ENCODE measurements at places on chromosomes 11 and 22.
A peak's percentile ranks its signal among the peaks of the same experiment; 100 is the strongest.

GRCh38 chr11:78100676-78101472 is 21.2 kb upstream of the NDUFC2 start:
- DNase-seq, result no peak

DNA sequence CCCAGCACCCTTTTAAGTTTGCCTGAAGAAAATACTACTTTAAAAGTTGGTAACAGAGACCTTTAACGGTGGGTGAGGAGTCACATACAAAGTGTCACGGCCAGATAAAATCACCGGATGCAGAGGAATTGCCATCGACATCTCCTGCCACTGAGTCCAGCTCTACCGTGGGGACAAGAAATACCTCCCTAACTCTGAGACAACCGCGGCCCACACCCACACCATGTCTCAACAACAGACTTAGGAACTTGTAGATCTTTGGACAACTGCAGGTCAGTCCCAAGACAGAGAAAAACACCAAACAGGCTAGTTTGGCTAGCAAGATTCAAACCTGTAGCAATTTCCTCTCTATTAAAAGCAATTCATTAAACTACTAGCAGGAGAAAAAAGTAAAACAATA is 669 bp downstream of the ETS1 start:
- no peak for DNase-seq

- no peak for DNase-seq
Observed at GRCh38 chr11:78722786-78723185, 148.1 kb upstream of the NARS2 start.

DNA sequence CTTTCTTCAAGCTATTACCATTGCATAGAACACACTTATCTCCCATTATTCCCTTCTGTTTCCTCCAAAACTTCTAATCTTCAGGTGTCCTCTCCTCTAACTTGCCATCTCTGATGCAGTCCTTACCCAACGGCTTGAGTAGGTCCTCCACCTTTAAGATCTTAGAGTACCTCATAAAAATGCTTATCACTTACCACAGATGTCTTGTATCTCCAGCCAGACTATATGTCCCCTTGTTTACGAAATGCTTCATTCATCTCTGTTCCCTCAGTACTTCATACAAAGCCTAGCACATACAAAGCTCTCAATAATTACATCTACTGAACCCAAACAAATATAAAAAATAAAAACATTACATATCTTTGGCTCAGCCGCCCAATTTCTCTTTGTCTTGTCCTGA is 49.2 kb downstream of the PAK1 start:
- no peak for DNase-seq

GRCh38 chr11:127275774-127276173 is 275.2 kb upstream of the KIRREL3 start:
- DNase-seq, result no peak

- DNase-seq, result no peak
Observed at GRCh38 chr11:131686836-131687235, 316.4 kb downstream of the NTM start.

GRCh38 chr22:38860283-38861169 is 11.5 kb downstream of the CBX6 start:
- DNase-seq, result no peak

DNA sequence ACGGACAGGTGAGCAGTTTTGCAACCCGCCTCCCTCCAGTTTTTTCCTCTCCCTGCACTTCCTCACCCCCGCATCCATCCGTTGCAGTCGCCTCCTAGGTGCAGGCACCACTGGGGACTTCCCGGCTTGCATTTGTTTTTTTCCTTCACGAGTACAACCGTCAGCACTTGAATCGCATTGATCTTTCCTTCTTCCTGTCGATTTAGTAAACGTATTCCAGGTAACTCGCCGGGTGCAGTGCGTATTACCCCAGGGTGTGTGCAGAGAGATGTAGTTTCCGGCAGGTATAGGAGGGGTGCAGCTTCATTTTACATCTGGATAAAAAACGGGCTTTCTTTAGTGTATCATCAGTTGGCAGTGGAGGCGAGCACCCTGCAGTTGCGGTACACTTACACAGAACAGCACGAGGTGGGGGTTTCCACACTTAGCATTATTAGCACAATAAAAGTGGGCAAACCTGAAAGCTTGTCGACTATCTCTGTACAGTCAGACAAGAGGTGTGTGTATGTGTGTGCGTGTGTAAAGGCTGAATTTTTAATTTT is at the start of gene SORL1-AS1:
Gene SORL1-AS1, minus strand, starts transcription at position 359 of the 542 bp plus-strand sequence.
- DNase-seq, result peak; percentile 58

- DNase-seq, result no peak
Observed at GRCh38 chr11:102306817-102307726, 10.2 kb upstream of the BIRC3 start.

DNA sequence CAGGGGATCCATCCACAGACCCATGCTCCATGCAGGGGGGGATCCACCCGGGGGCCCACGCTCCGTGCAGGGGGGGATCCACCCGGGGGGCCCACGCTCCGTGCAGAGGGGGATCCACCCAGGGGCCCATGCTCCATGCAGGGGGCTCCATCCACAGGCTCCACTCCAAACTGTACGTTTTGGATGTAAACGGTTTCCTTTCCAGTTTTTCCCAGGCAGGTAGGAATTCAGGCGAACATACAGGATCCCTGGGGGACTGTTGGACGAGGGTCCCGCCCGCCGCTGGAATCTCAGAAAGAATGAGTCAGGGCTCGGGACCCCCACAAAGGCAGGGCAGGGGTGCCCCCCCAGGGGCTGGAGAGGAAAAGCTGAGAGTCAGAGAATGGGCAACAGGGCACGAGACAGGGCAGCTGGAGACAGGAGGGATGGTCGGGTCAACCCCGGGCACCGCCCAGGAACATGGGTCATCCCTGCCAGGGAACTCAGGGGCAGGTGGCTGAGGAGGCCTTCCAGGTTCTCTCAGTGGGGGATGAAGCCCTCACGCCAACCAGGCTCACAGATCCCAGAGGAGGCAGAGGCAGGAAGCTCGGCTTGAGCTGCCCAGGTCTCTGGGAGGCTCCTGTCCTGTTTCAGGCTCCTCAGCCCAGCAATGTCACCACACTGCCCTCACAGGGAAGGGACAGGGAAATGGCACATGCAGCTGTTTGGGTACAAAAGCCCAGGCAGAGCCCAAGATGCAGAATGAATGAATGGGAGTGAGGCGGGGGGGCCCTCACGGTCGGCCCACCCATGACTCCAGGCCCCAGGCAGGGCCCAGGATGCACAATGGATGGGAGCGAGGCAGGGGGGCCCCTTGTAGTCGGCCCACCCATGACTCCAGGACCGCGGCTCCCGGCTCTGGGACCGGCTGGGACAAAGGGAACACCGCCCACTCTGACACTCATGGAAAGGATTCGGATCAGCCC is 200.2 kb downstream of the BRD1 start:
- no peak for DNase-seq

DNA sequence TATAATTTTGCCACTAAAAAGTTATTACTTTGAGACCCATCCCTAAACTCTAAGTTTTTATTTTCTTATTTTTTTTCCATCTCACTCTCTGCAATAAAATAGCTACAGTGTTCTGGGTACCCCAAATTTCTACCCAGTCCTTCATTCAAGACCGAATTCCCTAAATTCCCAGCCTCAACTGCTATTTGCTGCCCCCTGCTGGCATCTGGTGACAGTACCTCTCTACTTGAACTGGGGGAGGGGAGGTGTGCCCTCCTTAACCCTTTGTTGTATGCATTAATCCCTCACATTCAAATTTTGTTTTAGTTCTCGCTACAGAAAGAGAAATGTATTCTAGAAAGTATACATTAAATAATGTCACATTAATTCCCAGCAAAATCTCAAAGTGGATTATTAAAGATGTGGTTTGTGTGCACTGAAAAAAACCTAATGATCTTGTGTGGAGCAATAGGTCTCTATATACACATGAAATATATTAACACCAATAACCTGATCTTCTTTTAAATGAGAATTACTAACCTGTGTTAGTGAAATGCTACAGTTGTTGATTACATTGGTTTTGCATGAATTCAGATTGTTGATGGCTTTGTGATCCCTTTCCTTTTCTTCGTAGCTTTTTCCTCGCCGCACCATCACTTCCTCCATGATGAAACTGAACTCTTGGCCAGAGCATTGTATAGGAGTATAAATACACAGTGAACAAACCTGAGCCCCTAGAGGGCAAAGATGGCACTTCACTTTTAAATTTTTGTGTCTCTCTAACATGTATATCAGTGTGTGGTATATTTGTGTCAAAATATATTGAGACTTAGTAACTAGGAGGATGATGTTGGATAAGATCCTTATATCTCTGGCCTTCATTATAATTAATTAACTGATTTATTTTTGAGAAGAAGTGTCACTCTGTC is 590.0 kb downstream of the METTL15 start:
- DNase-seq, result no peak

- DNase-seq, result no peak
Observed at GRCh38 chr22:33866511-33866910, 53.8 kb downstream of the LARGE1 start.

DNA sequence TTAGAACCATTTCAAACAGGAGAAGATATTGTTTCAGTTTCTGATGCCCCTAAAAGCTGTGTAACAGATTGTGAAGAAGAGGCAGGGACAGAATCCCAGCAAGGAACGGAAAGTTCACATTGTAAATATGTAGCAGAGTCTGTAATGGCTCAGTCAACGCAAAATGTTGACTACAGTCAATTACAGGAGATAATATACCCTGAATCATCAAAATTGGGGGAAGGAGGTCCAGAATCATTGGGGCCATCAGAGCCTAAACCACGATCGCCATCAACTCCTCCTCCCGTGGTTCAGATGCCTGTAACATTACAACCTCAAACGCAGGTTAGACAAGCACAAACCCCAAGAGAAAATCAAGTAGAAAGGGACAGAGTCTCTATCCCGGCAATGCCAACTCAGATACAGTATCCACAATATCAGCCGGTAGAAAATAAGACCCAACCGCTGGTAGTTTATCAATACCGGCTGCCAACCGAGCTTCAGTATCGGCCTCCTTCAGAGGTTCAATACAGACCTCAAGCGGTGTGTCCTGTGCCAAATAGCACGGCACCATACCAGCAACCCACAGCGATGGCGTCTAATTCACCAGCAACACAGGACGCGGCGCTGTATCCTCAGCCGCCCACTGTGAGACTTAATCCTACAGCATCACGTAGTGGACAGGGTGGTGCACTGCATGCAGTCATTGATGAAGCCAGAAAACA is 40.8 kb downstream of the IGLL1 start:
- DNase-seq, result peak; percentile 75

GRCh38 chr11:67262731-67263675 is 3.3 kb upstream of the GRK2 start:
- DNase-seq, result peak; percentile 93

DNA sequence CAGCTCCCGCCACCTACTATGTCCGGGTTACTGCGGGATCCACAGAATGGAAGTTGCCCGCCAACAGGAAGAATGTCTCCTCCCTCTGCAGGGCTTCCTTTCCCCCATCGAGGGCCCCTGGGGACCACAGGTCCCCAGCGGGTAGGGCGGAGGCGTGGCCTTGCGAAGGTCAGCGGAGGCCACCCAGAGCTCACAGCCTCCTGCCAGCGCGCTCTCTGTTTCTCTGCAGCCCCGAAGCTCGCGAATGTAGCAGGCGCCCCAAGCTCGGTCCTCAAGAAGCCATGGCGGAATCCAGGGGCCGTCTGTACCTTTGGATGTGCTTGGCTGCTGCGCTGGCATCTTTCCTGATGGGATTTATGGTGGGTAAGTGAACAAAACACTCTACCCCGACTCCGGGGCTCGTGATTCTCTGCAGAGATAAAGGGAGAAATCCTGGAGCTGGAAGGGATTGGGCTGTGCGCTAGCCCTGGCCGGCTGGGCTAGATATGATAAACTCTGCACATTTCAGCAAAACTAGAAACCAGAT is at the start of gene NAALAD2:
Gene NAALAD2, plus strand, starts transcription at position 186 of the 526 bp plus-strand sequence. Its CDS starts 96 bp downstream, at position 282.
- no peak for DNase-seq

- no peak for DNase-seq
Observed at GRCh38 chr22:16601437-16602223, 9.0 kb upstream of the CCT8L2 start.

DNA sequence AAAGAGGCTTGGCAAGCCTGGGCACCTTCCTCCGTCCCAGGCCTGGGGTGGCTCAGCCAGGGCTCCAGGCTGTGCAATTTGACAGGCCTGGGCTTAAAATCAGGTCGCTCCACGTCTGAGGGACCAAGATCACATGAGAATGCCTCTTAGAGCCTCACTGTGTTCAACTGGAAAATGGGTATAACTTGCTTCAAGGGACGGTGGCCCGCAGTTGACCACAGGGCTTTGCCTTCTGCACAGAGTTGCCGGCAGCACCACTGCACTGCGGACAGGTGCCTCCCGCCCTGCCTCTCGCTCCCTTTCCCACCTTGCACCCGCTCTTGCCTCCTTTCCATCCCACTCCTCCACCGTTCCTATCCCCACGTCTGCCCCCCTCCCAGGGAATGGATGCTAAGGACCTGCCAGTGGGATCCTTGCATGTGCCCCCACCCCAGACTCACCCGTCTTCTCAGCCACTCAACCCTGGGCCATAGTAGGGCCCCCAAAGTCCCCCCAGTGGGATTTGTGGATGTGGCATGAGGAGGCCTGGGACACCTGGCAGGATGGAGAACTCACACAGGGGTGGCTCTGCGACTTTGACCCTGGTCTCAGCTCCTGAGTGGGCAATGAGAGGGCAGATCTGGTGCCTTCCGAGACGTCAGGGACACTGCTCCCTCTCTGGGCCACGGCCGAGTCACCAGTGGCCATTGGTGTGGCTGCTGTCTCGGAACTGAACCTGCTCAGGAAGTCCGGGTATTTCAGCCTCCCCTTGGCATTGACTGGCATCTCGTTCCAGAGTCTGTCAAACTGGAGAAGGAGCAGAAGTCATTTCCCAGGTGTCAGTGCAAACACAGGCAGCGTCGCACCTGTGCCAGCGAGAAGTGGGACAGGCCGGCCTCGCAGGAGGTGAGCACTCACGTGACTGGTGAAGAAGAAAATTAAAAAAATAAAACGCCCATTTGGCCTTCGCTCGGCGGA is 128.0 kb downstream of the MPPED1 start:
- DNase-seq, result no peak

GRCh38 chr11:13140873-13141655 is 131.9 kb downstream of the RASSF10 start:
- DNase-seq, result no peak

GRCh38 chr11:77375107-77375506 is 73.6 kb upstream of the GDPD4 start:
- DNase-seq, result no peak

GRCh38 chr11:55648027-55648426 is at the start of gene OR4S2:
Gene OR4S2 (plus strand): TSS chr11:55648327. CDS start chr11:55650904, 2,577 bp downstream.
- DNase-seq, result no peak

- DNase-seq, result no peak
Observed at GRCh38 chr22:30324014-30324730, 2.6 kb downstream of the TBC1D10A start.
